ENCODE measurements at places on chromosomes 12 and 14.
A peak's percentile ranks its signal among the peaks of the same experiment; 100 is the strongest.

DNA sequence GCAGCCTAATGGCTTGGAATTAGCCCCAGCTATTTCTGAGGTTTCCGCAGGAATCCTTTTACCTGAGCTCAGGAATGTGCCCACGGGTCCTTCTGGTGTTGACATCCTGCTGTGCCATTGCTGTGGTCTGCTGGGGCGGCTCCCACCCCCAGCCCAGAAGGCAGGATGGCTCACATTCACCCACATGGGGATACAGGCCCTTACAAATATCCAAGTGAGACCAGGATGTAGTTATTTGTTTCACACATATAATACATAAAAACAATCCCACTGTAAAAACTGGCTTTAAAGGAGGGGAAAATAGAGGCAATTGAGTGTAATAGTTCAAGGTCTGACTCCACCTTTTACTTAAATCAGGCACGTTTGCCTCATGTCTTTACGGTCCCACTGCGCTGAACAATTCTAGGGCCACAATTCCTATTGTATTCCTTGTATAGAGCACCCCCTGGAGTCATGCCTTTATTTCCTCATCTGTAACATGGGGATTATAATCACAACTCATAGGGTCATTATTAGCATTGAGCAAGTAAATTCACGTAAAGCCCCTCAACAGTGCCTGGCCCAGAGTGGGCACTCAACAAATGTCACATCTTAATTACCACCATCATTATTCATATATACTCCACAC is 57.2 kb upstream of the FICD start:
- DNase-seq, result no peak

DNA sequence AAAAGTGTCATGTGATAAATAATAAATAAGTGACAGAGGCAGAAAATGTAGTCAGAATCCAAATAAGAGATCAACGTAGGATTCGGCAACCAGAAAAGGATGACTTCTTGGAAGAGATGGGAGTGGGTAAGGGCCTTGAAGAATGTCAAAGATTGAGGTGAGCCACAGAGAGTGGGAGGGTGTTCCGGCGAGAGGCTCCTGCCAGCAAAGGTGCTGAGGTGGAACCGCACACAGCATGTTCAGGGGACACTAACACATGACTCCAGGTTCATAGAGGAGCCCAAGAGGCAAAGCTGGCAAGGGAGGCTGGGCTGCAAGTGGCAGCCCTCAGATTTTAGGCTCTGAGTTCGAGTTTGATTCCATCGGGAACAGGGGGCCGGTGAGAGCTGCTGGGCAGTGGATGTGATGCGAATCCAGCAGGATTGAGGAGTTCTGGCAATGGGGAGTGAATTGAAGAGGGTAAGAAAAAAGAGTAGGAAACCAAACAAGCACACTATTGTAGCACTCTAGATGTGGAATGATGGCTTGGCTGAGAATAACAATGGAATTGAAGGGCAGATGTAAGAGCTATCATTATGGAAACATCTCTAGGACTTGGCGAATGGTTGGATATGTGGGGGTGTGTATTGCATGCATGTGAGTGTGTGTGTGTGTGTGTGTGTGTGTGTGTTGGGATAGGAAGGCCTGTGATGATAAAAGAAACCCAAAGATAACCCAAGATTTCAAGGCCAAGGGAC is 36.5 kb downstream of the LRRC74A start:
- DNase-seq, result no peak

GRCh38 chr14:30610787-30611343 is 11.3 kb upstream of the SCFD1 start:
- peak; percentile 69 for DNase-seq

DNA sequence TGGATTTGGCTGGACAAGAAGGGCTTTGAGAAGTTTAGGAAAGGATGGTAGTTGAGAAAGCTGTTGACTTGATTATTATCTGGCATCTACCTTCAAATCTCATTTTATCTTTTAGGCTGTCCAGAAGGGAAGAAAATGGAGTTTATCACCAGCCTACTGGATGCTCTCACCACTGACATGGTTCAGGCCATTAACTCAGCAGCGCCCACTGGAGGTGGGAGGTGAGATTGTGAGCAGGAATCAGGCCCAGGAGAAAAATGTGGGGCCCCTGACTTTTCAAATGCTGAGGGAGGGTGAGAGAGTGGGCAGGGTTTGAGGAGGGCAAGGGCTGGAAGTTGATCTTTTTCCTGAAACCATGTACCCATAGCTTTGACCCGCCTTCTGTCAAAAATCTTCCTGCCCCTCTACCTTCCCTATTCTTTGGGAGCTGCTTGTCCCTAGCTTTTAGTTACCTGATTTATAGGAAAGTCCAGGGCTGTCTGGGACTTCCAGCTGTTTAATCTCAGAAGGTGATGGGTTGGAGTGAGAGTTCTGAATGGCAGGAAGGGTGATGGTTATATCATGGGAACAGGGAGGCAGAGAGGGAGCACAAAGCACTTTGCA is 134.2 kb downstream of the SMOC1 start:
- peak; percentile 2 for DNase-seq

GRCh38 chr14:50070840-50071548 is 45.4 kb downstream of the VCPKMT start:
- no peak for DNase-seq

GRCh38 chr12:97567619-97568110 is 105.1 kb downstream of the RMST start:
- DNase-seq, result no peak

GRCh38 chr12:46773586-46774321 is 52.0 kb downstream of the SLC38A4 start:
- peak; percentile 80 for DNase-seq

DNA sequence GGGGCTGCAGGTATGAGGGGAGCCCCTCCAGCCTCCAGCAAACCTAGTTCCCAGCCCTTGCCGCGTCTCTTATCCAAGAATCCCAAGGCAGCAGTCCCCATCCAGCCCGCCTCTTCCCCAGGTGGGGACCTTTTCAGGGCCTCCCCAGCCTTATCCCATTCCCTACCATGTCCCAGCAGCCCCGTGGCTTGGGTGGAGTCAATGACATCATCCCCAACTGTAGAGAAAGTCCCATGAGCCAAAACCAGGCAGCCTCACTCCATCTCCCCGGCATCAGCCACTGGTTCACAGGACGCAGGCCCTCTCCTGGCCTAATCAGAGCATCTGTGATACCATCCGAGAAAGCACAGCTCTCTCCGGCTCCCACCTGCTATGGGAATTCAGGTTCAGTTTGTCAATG is 131.0 kb downstream of the NCOR2 start:
- DNase-seq, result no peak

DNA sequence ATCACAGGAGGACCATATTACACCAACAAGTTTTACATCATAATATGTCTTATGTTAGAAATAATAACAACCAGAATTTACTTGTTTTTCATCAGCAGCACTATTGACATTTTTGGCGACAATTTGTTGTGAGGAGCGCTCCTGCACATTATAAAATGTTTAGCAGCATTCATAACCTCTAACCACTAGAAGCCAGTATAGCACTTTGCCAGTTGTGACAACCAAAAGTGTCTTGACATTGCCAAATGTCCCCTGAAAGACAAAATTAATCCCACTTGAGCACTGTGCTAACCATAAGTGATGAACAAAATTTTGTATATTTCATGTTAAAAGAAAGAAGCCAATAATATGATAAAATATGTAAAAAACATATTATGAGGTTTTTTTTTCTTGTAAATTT is 356.9 kb upstream of the LMO3 start:
- DNase-seq, result no peak

DNA sequence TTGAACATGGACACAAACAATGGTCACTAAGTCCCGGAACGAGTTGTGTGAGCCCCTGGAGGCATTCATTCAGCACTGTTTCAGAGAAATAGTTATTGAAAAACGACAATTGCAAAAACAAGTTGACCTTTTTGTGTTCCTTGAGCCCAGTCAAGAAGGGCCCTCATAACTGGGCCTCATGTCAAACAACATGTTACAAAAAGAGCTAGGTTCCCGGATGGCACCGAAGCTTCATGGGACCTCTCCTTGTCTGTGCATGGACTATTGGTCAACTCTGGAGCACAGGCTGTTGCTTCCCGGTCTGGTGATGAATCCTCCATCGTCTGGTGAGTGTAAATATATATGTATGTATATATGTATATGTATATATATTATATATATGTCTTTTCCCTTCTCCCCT is 176.6 kb downstream of the ALG10 start:
- DNase-seq, result no peak
